LoVo (cell line): ENCODE measurements at places on chromosomes 4 and X.

DNA sequence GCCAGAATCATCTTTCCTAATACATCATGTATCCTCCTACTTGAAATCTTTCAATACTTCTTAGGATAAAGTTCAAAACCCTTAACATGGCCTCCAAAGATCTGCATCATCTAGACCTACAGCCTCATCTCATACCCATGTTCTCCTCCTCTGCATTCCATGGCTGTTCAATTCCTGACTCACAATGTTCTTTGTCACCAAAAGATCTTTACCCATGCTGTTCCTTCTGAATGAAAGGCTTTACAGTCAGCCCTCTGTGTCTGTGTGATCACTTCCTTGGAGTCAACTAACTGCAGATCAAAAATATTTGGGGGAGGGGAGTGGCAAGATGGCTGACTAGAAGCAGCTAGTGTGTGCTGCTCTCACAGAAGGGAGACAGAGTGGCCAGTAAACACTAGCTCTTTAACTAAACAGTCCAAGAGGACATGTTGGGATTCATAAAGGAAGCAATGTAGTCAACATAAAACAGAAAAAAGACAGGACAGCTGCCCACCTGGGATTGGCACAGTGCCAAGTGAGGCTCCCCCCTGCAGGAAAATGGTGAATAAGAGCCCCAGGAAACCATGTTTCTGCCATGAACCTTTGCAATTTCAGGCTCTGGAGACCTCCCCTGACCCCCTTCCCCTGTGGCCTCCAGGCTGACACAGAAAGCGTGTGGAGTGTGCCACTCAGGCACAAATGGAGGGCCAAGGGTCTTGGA is 31.9 kb downstream of the CBR4 start:
- DNase-seq = no peak

- no peak for DNase-seq
Measured at GRCh38 chrX:131894995-131895394, 128.1 kb upstream of the STK26 start.

- no peak for DNase-seq
Measured at GRCh38 chr4:143356493-143356892, 19.8 kb downstream of the GAB1 start.

- DNase-seq = no peak
Measured at GRCh38 chr4:833731-834367, 7.9 kb upstream of the CPLX1 start.

- no peak for DNase-seq
Measured at GRCh38 chr4:73432169-73433000, 3.6 kb upstream of the AFP start.

GRCh38 chr4:53522334-53522733 is 69.0 kb downstream of the LNX1 start:
- no peak for DNase-seq
